Gastroesophageal sphincter (tissue), 4 donors: ENCODE measurements at places on chromosomes 11 and 22.
A peak's percentile ranks its signal among the peaks of the same experiment; 100 is the strongest.

- no peaks in the 10 kb centered on the region for H3K27me3 ChIP-seq
- H3K4me3 ChIP-seq: no peak within 1 kb of the TSS
- no peak within 1 kb of the TSS for H3K27ac ChIP-seq
- no peak for ATAC-seq
- peaks cover 18% of the 10 kb centered on the region for H3K4me1 ChIP-seq
Observed at GRCh38 chr11:94303966-94304958, at the start of gene IZUMO1R. Gene IZUMO1R (plus strand): TSS chr11:94304580. CDS start chr11:94305637, 1,057 bp downstream.

DNA sequence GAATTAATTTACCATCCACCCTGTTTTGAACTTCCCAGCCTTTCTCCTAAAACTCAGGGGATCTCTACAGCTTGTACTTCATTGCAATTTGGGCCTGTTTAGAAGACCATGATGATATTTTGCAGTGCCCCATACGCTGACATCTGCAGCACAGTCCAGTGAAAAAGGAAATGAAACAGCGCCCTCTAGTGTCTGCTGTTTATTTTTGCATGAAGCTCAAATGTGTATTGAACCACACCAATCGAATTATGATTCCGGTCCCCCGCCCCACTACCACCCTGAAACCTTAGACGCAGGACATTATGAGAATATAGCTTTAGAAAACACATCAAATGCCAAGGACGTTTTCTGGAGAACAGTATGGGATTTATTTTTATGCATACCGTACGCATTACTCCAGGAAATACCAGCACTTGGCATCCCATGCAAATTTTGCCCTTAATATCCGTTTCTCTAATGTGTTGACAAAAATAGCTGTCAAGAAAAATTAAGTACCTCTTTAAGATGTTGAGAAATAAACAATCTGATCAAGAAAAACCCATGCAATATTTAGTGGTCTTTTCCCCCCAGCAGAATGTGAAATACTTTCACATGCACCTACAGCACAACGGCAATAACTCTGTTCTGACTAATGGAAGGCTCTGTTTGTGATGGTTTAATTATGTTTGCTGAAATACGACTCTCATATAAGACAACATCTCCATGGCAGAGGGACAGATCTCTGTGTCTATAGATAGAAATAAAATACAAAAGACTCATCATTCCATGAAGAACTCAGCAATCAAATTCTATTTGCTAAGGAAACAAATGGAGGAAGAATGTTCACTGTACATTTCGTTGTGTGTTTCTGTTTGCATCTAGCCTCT is 93.9 kb downstream of the TECTA start:
- H3K27me3 ChIP-seq: peaks cover 21% of the 10 kb centered on the region
- H3K36me3 ChIP-seq: no peaks in the 10 kb centered on the region
- no peaks in the 10 kb centered on the region for H3K4me1 ChIP-seq
- no peak overlapping the region for H3K4me3 ChIP-seq

DNA sequence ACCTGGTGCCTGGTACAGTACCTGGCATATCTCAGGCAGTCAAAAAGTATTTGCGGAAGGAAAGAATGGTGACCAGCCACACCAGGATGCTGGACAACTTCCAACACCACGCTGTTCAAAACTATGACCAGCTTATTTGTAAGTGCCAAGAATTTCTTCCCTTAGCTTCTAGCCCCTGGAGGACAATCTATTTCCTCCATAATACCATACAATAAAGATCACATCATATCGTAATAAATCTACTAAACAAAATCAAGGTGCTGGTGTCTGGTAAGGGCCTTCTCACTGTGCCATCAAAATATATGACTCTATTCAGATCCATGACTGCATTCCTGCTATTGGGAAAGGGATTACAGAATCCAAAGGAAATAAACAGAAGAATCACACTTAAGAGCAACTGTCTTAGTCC is 51.5 kb downstream of the ALG9 start:
- peak; percentile 65 for ATAC-seq
- no peaks in the 10 kb centered on the region for H3K27me3 ChIP-seq
- H3K4me3 ChIP-seq: no peak overlapping the region

DNA sequence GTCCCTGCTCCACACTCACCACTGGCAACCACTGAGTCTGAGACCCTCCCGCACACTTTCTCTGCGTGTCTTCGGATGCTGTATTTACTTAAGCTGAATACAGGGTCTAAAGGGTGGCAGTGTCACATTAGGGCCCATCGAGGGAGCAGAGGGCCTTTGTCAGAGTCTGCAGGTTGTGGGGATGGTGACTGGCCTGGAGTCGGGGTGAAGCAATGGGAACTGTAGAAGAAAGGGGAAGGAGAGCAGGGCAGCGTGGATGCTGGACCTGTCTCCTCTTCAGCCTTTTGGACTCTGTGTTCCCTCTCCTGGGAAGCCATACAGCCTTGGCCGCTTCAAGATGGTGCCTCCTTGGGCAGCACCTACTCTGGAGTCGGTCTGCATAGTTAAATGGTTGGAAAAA is 61.1 kb downstream of the ZBTB16 start:
- ATAC-seq: no peak
- H3K4me1 ChIP-seq: peaks cover 21% of the 10 kb centered on the region
- no peak overlapping the region for H3K4me3 ChIP-seq
- H3K27me3 ChIP-seq: no peaks in the 10 kb centered on the region
- peak overlapping the region; percentile 35 for H3K27ac ChIP-seq

- peaks cover 18% of the 10 kb centered on the region for H3K4me1 ChIP-seq
- H3K27ac ChIP-seq: no peak overlapping the region
- no peak overlapping the region for H3K4me3 ChIP-seq
- H3K27me3 ChIP-seq: no peaks in the 10 kb centered on the region
Observed at GRCh38 chr22:23151827-23152226, 6.5 kb downstream of the RAB36 start.

DNA sequence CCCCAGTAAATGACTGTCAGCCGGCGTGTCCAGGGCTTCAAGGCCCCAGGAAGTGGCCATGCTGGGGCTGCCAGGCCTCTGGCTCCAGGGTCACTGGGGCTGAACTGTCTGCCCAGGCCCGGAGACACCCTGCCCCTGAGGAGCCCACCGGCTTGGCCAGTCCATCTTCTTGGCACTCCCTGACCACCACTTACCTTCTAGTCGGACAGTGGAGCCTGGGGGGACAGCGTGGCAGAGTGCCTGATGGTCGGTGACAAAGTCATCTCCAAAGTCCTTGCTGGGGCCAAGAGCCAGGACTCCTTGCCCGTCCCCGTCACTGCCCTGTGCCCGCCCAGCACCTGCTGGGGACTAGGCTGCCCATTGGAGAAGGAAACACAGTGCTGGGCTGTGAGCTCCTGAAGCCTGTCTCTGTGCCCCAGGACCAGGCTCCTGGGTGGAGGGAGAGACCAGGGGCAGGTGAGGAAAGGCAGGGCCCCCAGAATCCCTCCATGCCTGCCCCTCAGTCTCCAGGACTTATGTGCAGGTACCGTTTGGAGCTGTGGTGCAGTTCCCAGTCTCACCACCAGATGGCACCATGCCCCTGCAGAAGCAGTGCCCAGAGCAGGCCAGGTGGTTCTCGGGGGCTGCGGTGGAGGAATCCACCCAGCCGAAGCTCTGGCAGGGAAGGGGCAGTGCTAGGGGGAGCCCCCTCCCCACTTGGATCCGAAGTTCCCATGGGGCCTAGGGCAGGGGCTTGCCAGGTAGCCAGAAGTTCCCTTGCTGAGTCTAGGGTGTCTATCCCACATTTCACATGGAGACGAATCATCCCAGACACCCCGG is 6.0 kb upstream of the CCDC188 start:
- H3K4me3 ChIP-seq: no peak overlapping the region
- peaks cover 40% of the 10 kb centered on the region for H3K27me3 ChIP-seq
- H3K36me3 ChIP-seq: no peaks in the 10 kb centered on the region
- ATAC-seq: peak; percentile 58

- H3K4me1 ChIP-seq: peaks cover 26% of the 10 kb centered on the region
- no peak overlapping the region for H3K4me3 ChIP-seq
- H3K27ac ChIP-seq: no peak overlapping the region
- H3K27me3 ChIP-seq: no peaks in the 10 kb centered on the region
Observed at GRCh38 chr11:64125676-64126075, 40.2 kb downstream of the MACROD1 start.

DNA sequence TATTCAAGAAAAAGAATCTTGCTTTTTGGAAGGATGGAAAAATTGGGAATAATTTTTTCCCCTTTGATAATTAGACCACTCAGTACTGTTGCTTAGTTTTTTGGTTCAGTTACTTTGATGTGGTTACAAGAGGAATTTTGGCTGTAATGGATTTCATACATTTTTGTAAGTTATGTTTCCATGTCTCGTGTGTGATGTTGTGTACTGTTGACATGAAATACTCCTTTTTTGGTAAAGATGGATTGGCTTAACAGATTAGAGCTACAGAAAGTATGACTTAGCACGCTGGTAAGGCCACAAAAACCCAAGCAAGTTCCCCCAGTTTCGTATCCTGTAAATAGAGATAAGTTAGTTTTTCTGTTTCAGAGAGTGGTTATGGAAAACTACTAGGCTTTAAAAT is 11.9 kb downstream of the TBCEL start:
- no peaks in the 10 kb centered on the region for H3K27me3 ChIP-seq
- H3K4me3 ChIP-seq: no peak overlapping the region
- H3K27ac ChIP-seq: no peak overlapping the region
- ATAC-seq: no peak
- H3K4me1 ChIP-seq: no peaks in the 10 kb centered on the region
- no peaks in the 10 kb centered on the region for H3K36me3 ChIP-seq

DNA sequence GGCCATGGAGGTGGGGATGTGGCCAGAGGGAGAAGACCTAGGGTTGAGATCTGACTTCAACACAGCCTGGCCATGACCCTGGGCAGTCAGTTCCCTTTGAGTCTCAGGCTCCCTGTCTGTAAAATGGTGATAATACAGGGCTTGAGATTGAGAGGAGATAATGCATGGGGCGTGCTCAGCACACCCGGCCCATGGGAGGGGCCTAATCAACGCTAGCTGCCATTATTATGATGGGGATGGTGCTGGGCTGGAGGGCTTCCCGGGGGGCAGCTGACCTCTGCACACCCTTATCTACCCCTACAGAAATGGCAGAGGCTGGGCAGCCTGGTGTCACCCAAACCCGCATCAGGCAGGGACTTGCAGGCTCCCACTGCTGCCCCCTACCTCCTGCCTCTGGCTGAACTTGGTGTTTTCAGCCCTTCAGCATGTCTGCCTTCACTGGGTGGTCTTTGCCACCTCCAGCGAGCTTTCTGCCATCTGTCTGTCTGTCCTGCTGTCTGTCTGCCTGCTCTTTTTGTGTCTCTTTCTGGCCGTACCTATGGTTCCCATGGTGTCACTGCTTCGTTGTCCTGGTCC is 84.5 kb downstream of the CACNA1I start:
- H3K27me3 ChIP-seq: peaks cover 84% of the 10 kb centered on the region
- no peak overlapping the region for H3K27ac ChIP-seq
- ATAC-seq: no peak
- H3K4me1 ChIP-seq: no peaks in the 10 kb centered on the region
- no peak overlapping the region for H3K4me3 ChIP-seq
- no peaks in the 10 kb centered on the region for H3K36me3 ChIP-seq

- no peaks in the 10 kb centered on the region for H3K4me1 ChIP-seq
- H3K4me3 ChIP-seq: no peak overlapping the region
Observed at GRCh38 chr11:16280256-16280682, 76.1 kb downstream of the SOX6 start.

GRCh38 chr11:93213622-93214021 is 15.8 kb upstream of the SLC36A4 start:
- no peaks in the 10 kb centered on the region for H3K4me1 ChIP-seq
- no peaks in the 10 kb centered on the region for H3K27me3 ChIP-seq
- no peaks in the 10 kb centered on the region for H3K36me3 ChIP-seq
- ATAC-seq: no peak
- no peak overlapping the region for H3K27ac ChIP-seq
- no peak overlapping the region for H3K4me3 ChIP-seq

GRCh38 chr11:59891781-59892181 is 13.2 kb downstream of the OOSP3 start:
- H3K27ac ChIP-seq: no peak overlapping the region
- H3K4me3 ChIP-seq: no peak overlapping the region
- H3K4me1 ChIP-seq: no peaks in the 10 kb centered on the region
- no peak for ATAC-seq

DNA sequence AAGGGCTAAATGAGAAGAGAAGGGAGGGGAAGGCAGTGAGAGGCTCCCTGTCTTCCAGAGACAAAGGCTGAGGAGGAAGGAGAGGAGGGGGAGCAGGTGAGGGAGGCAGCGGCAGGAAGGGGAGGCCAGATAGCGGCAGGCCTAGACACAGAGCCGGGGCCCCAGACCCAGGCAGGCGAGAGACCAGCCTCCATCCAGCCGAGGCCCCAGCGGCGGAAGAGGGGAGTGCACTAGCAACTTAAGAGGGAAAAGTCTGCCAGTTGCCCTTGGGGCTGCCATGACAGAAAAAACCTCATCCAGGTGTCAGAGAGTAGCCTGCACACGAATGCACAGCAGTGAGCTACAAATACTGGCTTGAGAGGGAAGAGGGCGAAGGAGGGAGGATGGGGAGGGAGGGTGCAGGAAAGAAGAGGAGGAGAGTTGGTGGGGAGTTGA is 46.7 kb downstream of the IGLL1 start:
- H3K36me3 ChIP-seq: no peaks in the 10 kb centered on the region
- peaks cover 24% of the 10 kb centered on the region for H3K4me1 ChIP-seq
- H3K27ac ChIP-seq: no peak overlapping the region
- no peaks in the 10 kb centered on the region for H3K27me3 ChIP-seq
- ATAC-seq: no peak
- H3K4me3 ChIP-seq: no peak overlapping the region

- no peak overlapping the region for H3K4me3 ChIP-seq
- H3K27ac ChIP-seq: no peak overlapping the region
- no peaks in the 10 kb centered on the region for H3K27me3 ChIP-seq
- no peaks in the 10 kb centered on the region for H3K36me3 ChIP-seq
- no peak for ATAC-seq
- H3K4me1 ChIP-seq: peaks cover 35% of the 10 kb centered on the region
Observed at GRCh38 chr11:112880495-112880894, 80.7 kb upstream of the NCAM1 start.

DNA sequence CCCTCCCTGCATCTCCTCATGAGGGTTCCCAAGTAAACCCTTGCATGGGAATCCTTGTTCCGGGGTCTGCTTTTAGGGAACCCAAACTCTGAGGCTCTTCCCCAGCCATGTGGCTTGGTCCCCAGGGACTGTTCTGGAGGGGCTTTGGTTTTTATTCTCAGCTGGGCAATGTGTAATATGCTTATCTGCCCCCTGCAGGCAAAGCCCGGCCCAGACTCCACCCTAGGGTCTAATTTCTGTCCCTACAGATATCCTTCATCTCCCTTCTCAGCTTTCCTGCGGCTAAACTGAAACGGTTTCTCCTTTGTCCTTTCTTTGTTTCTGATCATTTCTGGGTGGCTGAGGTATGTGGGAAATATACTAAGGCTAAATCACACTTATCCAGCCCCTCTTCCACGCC is 37.1 kb downstream of the TST start:
- H3K4me3 ChIP-seq: no peak overlapping the region
- no peaks in the 10 kb centered on the region for H3K36me3 ChIP-seq
- peaks cover 44% of the 10 kb centered on the region for H3K27me3 ChIP-seq
- H3K27ac ChIP-seq: no peak overlapping the region
- no peak for ATAC-seq

GRCh38 chr11:70670676-70671034 is 272.3 kb downstream of the CTTN start:
- no peaks in the 10 kb centered on the region for H3K36me3 ChIP-seq
- H3K27me3 ChIP-seq: peaks cover 28% of the 10 kb centered on the region
- no peak overlapping the region for H3K27ac ChIP-seq
- H3K4me3 ChIP-seq: no peak overlapping the region
